ENCODE measurements at places on chromosomes 1 and 21.
A peak's percentile ranks its signal among the peaks of the same experiment; 100 is the strongest.

DNA sequence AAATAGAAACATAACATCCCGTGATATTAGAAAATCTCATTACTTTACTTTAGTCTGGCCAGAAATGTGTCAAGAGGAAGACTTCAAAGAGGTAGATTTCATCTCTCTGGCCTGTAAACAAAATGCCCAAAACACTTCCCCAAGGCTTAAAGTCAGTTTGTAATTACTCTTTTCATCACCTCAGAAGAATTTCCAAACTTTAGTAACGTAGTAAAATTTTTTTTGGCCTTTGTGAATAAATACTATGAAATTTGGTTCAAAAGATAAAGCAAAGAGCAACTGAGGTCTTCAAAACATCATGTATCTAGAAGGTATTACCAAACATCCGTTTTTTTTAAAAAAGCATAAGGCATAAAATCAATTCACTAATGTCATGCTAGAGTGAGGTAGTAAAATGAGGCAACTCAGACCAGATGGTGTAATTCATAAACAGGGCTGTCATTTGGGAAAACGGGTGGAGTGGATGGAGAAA, 51.4 kb downstream of the LEPR start:
- no peak for DNase-seq

DNA sequence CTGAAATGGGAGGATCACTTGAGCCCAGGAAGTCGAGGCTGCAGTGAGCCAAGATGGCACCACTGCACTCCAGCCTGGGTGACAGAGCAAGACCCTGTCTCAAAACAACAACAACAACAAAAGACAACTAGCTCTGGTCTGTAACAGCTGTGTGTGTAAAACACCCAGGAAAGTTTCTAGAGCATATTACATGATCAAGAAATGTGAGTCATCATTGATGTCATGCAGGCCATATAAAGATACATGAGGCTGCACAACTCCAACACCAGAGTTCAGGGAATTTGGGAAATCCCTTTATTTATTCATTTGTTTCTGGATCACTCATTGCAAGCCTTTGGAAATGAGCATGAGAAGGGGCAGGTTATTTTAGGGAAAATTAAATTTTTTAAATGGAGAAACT, 50.3 kb upstream of the CTPS1 start:
- peak; percentile 38 for DNase-seq

GRCh38 chr1:1124786-1125642, 9.1 kb upstream of the C1orf159 start:
- DNase-seq: no peak

GRCh38 chr1:216739793-216740192, 16.6 kb upstream of the ESRRG start:
- no peak for DNase-seq

Data from fibroblast of lung (primary cell).